K562 (cell line): ENCODE measurements at places on chromosomes 7 and 10. TPM values are rescaled to one million over a fixed set of nuclear protein-coding genes. Genes with fewer than 3 reads are reported as not detected.

DNA sequence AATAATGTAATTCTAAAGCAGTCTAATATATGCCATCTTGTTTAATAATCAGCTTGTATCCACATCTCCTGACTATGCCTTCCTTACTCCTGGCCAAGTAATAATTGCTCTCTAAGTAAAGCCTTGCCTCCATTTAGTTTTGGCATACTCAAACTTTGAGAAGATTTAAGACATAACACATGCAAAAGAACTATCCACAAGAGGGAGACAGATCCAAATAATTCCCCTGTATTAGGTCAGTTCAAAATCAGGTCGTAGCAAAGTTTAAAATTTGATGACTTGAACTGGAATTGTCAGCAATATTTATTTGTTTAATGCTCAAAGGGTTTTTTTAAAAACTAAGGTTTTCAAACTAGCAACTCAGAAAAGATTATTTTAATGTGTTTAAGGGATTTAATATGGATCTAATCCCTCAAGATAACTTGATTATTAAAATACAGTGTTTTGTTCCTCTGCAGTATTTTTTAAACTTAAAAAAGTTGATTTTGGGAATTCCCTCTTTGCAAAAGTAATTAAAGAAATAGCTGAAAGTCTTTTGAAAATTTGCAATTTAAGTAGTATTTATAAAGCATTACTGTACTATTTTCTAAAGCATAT lies 95.3 kb downstream of the HDAC9 start:
- DNase-seq: peak; percentile 2
- no peaks in the 10 kb centered on the region for H3K27me3 ChIP-seq
- no peak overlapping the region for H3K4me3 ChIP-seq

- DNase-seq: no peak
- H3K36me3 ChIP-seq: no peaks in the 10 kb centered on the region
- H3K4me1 ChIP-seq: no peaks in the 10 kb centered on the region
- no peak overlapping the region for H3K27ac ChIP-seq
- H3K27me3 ChIP-seq: no peaks in the 10 kb centered on the region
These were observed 25.0 kb downstream of the RTKN2 start for GRCh38 chr10:62243647-62243997.

GRCh38 chr10:112271982-112272381 lies 11.2 kb upstream of the TECTB start:
- H3K36me3 ChIP-seq: no peaks in the 10 kb centered on the region
- no peak for DNase-seq
- H3K27ac ChIP-seq: no peak overlapping the region
- H3K4me1 ChIP-seq: no peaks in the 10 kb centered on the region
- H3K4me3 ChIP-seq: no peak overlapping the region

GRCh38 chr7:12291870-12292269 lies 80.8 kb downstream of the TMEM106B start:
- H3K36me3 ChIP-seq: no peaks in the 10 kb centered on the region
- H3K27ac ChIP-seq: no peak overlapping the region
- no peak overlapping the region for H3K4me3 ChIP-seq
- DNase-seq: peak; percentile 17

The DGKI gene
- total RNA-seq: not detected in 2 replicates

DNA sequence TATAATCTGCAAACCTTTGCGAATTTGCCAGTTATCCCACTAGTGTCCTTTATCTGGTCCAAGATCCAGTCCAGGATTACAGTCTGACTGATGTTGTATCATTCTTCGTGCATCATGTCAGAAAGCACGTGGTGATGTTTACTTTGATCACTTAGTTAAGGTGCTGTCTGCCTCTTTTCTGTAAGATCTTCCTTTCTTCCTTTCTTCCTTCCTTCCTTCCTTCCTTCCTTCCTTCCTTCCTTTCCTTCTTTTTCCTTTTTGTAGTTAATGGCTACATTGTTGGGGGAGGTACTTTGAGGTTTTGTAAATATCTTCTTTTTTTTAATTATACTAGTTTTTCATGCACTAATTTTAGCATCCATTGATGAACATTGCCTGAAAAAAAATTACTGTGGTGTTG lies 80.3 kb downstream of the LCOR start:
- H3K27ac ChIP-seq: no peak overlapping the region
- H3K4me3 ChIP-seq: no peak overlapping the region
- no peak for DNase-seq
- H3K36me3 ChIP-seq: peaks cover 5% of the 10 kb centered on the region; the same call in 2 of the 3 replicates
- H3K27me3 ChIP-seq: no peaks in the 10 kb centered on the region

The AGMO gene
- 0.36 and 0.60 TPM in 2 replicates for total RNA-seq

DNA sequence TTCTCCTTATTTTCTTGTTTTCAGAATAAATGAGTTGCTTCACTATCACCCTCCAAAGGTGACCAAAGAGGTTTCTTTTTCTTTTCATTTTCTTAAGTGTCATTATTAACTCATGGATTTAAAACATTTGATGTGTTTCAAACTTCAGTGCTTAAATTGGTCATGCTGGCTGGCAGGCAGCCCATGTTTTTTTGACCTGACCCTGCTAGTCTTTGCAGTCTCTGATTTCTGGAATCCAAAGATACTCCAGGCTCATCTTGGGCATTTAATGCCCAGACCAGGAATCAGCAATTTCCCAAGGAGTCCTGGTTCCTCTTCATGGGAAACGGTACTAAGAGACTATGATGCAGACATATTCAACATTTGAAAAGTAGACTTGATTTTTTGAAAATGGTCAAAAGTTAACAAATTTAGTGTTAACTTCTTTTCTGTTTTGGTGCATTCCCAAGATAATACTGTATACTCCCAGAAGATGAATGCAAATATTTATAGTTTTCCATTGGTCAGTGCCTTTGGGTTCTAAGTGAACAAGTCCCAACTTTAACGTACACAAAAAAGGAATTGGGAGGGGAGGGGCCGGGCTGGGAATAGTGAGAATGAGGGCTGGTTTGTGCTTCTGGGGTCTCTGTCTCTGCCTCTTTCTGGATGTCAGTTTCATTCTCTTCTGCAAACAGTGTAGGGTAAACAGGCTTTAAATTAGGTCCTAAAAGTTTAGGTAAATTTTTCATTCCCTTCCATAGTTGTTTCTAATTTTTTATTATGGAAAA lies 19.8 kb downstream of the NUB1 start:
- no peak for DNase-seq
- no peak overlapping the region for H3K27ac ChIP-seq
- peaks cover 41% of the 10 kb centered on the region for H3K36me3 ChIP-seq
- H3K27me3 ChIP-seq: no peaks in the 10 kb centered on the region
- no peak overlapping the region for H3K4me3 ChIP-seq

The COL17A1 gene
- total RNA-seq: 0.29 TPM in 1 of 2 replicates, not detected in the other

The HOXA13 gene
- not detected in 2 replicates for total RNA-seq

GRCh38 chr10:127873901-127874470 lies 18.8 kb downstream of the CLRN3 start:
- no peaks in the 10 kb centered on the region for H3K4me1 ChIP-seq
- H3K27ac ChIP-seq: no peak overlapping the region
- H3K36me3 ChIP-seq: no peaks in the 10 kb centered on the region
- DNase-seq: no peak
- H3K27me3 ChIP-seq: no peaks in the 10 kb centered on the region

DNA sequence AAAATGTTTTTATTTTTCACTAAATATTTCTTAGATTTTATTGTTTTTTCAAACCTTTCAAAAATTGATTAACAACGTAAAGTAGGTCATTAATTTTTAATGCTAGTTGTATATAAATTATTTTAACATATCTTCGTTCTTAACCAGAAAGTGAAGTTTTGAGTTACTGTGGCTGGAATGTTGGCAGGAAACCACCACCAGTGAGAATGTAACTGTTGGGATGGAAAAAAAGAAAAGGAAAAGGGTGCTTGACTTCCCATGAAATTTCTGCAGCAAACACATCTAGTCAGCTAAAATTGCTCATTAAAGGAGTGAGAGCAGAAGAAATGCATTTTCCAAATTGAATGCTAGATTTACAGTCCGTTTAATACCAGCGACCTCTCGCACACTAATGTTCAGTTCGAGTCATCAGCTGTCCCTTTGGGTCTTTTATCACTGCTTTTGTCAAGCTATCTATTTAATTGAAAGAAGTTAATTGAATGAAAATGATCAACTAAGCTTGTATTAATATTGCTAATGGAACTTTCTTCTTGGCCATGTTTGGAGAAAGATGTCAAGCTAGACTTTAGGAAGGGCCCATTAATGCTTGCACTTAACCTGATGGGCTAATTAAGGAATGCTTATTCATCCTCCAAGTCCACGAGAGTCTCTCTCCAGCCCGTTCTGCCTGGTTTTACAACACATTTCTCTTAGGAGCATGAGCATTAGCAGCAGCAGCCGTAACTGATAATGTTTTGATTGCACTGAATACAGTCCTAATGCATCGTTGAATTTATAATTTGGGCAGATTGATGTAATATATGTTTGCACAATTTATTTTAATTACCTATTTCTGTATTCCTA lies 70.1 kb downstream of the UBE3C start:
- no peak for DNase-seq
- H3K27me3 ChIP-seq: no peaks in the 10 kb centered on the region
- H3K36me3 ChIP-seq: peaks cover 91% of the 10 kb centered on the region
- no peak overlapping the region for H3K4me3 ChIP-seq

The GDF2 gene
- total RNA-seq: 0.11 and 0.27 TPM in 2 replicates

DNA sequence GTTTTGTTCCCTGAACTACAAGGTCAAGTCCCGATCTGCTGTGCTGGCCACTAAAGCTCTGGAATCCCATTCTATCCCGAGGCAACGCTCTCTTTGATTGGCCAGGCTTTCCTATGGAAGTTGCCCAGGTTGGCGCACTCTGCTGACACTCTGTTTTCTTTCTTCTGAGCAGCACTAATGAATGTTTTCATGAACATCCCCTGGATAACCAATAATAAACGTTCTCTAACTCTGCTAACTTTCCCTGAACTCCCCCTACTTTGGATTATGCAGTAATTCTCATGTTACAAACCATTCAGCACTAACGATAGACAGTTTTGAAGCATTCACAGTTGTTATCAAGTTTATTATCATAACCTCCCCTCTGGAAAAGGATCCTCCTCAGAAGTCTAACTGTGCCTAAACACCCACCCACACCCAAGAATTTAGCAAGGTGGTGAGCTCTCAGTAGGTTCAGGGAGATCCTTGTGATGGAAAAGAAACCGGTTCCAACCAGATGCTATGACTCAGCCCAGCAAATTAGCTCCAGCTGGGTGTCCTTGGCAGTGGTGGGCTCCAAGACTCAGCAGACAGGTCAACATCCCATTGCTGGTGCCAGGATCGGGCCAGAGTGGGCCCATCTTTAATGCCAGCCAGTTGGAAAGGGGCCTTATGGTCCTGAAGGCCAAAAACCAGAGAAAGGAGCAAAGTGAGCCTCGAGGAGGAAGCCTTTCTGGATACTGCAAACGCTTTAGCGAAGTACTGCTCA lies 68.4 kb downstream of the CREB3L2 start:
- peaks cover 8% of the 10 kb centered on the region for H3K36me3 ChIP-seq
- peak overlapping the region; percentile 60 for H3K27ac ChIP-seq
- H3K4me1 ChIP-seq: peaks cover 18% of the 10 kb centered on the region
- no peaks in the 10 kb centered on the region for H3K27me3 ChIP-seq
- no peak overlapping the region for H3K4me3 ChIP-seq
- DNase-seq: peak; percentile 81

The SERPINE1 gene
- 0.98 and 1.3 TPM in 2 replicates for total RNA-seq

DNA sequence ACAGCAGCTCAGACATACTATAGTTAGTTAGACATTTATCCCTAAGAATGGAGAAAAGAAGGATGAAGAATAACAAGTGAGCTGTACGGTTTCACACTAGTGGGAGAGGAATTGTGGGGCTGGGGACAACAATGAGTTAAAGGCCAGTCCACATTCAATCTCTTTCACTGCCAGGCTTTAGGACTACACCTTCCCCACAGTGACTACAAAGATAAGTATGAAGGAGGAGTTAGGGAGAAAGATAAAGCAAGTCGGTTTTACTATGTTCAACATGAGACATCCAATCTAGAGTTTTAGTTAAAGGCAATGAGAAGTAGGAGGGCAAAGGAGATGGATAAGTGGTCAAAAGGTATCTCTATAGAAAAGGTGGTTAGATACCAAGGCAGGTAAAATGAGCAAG lies 16.3 kb downstream of the ARHGAP12 start:
- peak; percentile 34 for DNase-seq
- H3K4me1 ChIP-seq: peaks cover 6% of the 10 kb centered on the region; the same call in 1 of the 2 replicates
- no peak overlapping the region for H3K4me3 ChIP-seq

- no peaks in the 10 kb centered on the region for H3K27me3 ChIP-seq
- peaks cover 7% of the 10 kb centered on the region for H3K4me1 ChIP-seq
- H3K4me3 ChIP-seq: no peak overlapping the region
- H3K36me3 ChIP-seq: peaks cover 80% of the 10 kb centered on the region
These were observed 10.0 kb downstream of the ZNF800 start for GRCh38 chr7:127382301-127383085.

GRCh38 chr7:15719311-15719710 lies 32.8 kb upstream of the MEOX2 start:
- no peaks in the 10 kb centered on the region for H3K4me1 ChIP-seq
- H3K36me3 ChIP-seq: no peaks in the 10 kb centered on the region
- DNase-seq: no peak
- no peak overlapping the region for H3K4me3 ChIP-seq
- no peaks in the 10 kb centered on the region for H3K27me3 ChIP-seq
- no peak overlapping the region for H3K27ac ChIP-seq

DNA sequence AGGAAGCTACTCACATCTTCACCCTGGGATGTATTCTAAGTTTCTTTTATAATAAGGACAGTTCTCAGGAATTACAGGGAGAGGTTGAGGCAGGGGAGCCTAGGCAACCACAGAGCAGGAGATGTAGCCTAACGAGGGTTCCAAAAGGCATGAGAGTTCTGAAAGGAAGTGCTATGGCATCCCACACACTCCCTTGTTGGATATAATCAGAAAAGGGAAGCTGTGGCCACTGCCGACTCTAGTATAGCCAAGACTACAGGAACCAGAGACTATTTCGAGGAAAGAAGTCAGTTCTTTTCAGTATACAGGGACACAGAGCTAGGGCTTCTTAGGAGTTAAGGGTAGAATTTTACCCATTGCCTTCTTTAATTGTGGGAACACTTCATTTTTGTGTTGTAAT lies 11.0 kb downstream of the PRR15 start:
- H3K36me3 ChIP-seq: no peaks in the 10 kb centered on the region
- H3K27me3 ChIP-seq: peaks cover 6% of the 10 kb centered on the region; the same call in 1 of the 2 replicates
- no peak overlapping the region for H3K27ac ChIP-seq
- H3K4me3 ChIP-seq: no peak overlapping the region
- no peak for DNase-seq

The INSIG1 gene
- total RNA-seq: 254 and 296 TPM in 2 replicates

DNA sequence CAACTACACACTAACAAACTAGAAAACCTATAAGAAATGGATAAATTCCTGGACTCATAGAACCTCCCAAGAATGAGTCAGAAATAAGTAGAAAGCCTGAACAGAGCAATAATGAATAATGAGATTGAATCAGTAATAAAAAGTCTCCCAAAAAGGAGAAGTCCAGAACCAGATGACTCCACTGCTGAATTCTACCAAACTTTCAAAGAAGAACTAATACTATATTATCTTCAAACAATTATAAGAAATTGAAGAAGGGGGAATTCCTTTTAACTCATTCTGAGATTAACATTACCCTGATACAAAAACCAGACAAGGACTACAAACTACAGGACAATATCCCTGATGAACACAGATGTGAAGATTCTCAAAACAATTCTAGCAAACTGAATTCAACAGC lies 47.8 kb upstream of the CDK6 start:
- no peaks in the 10 kb centered on the region for H3K36me3 ChIP-seq
- H3K27me3 ChIP-seq: no peaks in the 10 kb centered on the region
- DNase-seq: no peak
- H3K27ac ChIP-seq: no peak overlapping the region
- H3K4me3 ChIP-seq: no peak overlapping the region

GRCh38 chr10:131739206-131739605 lies 161.6 kb upstream of the PPP2R2D start:
- no peaks in the 10 kb centered on the region for H3K4me1 ChIP-seq
- no peaks in the 10 kb centered on the region for H3K36me3 ChIP-seq
- H3K4me3 ChIP-seq: no peak overlapping the region
- DNase-seq: no peak
